ENCODE measurements at places on chromosomes 5 and 9. TPM values are rescaled to one million over a fixed set of nuclear protein-coding genes. Genes with fewer than 3 reads are reported as not detected.

SLC25A2 gene
- not detected for total RNA-seq

DNA sequence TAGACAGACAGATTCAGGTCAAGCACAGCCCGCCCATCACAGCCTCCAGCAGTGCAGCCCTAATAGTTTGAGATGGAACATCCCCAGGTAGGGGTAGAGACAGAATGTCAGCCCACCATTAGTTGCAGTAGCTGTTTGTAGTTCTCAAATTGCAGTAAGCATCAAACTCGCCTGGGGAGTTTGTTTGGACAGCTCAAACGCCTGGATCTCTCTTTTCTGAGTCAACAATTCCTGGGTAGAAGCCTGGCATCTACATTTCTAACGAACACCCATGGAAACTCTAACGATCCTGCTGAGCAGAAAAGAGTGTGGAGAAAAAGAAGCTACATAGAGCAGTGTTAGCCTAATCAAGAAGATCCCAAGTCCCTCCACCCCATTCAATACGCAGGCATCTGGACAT is 59.4 kb downstream of the ADAMTS16 start:
- H3K27ac ChIP-seq = no peak overlapping the region
- H3K36me3 ChIP-seq = no peaks in the 10 kb centered on the region
- H3K4me3 ChIP-seq = no peak overlapping the region
- H3K27me3 ChIP-seq = no peaks in the 10 kb centered on the region

DNA sequence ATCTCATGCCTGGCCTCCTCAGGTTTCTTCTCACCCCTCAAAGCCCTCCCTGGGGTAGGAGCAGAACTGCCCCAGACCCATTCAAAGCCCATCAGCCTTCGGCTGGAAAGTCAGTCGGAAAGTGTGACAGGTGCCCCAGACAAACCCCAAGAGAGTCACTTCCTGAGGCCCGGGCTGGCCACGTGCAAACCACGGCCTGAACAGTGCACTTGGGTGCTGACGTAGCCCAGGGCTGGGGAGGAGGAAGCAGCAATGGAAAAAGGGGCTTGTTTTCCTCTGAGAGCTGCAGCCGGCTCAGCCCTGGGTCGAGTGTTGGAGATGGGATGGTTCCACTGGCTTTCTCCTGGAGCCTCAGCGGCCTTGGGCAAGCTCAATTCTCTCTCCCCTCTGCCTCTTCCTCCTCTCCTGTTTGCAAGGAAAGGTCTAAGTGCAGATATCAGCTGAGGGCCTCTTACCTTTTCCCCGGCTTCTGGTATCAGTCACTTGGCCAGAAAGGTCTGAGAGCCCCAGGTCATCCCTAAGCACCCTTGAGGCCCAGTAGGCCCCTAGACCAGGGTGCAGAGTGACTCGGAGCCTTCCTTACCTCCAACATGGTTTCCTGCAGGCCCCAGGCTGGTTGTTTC is 5.9 kb upstream of the EGR1 start:
- H3K4me3 ChIP-seq = no peak overlapping the region
- no peak overlapping the region for H3K27ac ChIP-seq
- no peaks in the 10 kb centered on the region for H3K27me3 ChIP-seq
- H3K36me3 ChIP-seq = no peaks in the 10 kb centered on the region
- no peak for DNase-seq
- H3K4me1 ChIP-seq = peaks cover 6% of the 10 kb centered on the region

- DNase-seq = no peak
- H3K4me3 ChIP-seq = no peak overlapping the region
- no peak overlapping the region for H3K27ac ChIP-seq
- H3K27me3 ChIP-seq = no peaks in the 10 kb centered on the region
- H3K4me1 ChIP-seq = peaks cover 2% of the 10 kb centered on the region
Observed at GRCh38 chr5:132480893-132481595, 9.5 kb downstream of the IRF1 start.

GRCh38 chr5:14668181-14668591 is 3.7 kb downstream of the OTULIN start:
- DNase-seq = no peak
- H3K27ac ChIP-seq = no peak overlapping the region
- no peaks in the 10 kb centered on the region for H3K27me3 ChIP-seq
- H3K4me3 ChIP-seq = no peak overlapping the region

Data from fibroblast of lung (primary cell).